ENCODE measurements at places on chromosomes 6 and 20.

DNA sequence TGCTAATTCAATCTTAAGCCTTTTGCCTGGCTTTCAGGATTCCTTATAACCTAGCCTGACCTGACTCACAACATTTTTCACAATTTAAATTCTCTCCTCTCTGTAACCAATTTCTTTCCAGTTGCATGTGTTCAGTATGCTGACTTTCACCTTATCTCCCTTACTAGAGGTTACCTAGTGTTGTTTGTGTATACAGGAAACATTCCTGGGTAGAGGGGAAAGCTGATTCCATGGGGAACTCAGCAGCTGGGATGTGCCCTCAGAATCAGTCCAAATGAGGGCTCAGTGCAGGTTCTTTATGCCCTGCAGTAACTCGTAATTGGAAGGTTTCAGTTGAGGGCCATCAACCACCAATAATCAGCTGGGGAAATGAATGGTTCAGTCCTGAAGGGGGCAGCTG is 18.5 kb downstream of the PKIB start:
- no peak for DNase-seq

DNA sequence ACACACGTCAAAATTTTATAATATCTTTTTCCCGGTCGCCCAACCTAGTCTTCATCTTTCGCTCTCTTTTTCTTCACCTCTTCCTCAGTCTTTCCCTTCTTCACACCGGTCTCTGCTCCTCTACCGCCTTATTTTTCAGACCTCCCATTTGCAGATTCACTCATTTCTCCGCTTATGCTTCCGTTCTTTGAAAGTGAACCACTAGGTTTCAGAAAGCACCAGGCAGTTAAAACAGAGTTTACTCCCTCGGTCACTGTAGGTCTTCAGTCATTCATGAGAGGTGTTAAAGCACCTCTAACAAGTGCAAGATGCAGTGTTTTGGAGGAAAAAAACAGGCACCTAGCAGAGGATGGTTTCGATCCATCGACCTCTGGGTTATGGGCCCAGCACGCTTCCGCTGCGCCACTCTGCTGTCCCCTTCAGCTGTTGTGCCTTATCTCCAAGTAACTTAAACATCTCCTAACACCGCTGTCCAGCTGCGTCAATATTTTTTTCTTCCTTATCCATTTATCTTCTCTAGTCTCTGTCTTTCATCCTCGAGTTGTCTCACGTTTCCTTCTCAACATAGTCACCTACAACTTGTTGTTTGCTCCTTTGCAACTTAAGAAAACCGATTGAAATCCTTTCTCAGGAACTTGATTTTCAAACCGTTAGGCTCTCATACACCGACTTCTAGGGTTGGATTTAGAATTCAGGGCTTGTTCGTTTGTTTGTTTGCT is 119.7 kb upstream of the ZNF184 start:
- DNase-seq, result peak; percentile 83

GRCh38 chr6:18101873-18102272 is 20.6 kb downstream of the NHLRC1 start:
- no peak for DNase-seq

GRCh38 chr6:153595903-153596302 is 443.1 kb upstream of the OPRM1 start:
- peak; percentile 51 for DNase-seq

GRCh38 chr6:90136176-90136575 is 160.5 kb downstream of the BACH2 start:
- no peak for DNase-seq

- peak; percentile 88 for DNase-seq
Measured at GRCh38 chr20:31836853-31837608, 8.4 kb downstream of the FOXS1 start.

Measured in fibroblast of skin of back (primary cell).